ENCODE measurements at places on chromosomes 5 and 9.
A peak's percentile ranks its signal among the peaks of the same experiment; 100 is the strongest.

DNA sequence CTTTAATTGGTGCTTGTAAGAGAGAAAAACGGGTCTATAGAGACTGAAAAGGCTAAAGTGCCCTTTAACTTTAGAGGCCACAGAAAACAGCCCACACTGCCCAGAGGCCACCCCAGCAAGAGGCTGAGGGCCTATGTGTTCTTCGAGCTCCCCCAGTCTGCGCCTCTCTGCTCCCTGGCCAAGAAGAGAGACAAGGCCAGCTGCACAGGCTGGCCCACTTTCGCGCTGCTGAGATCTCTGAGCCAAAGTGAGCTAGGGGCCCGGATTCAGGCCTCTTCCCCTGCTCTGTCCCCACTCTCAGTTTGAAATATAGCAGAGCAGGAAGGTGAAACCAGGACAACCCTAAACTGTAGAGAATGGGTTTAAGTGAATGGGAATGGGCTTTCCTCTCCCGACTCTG lies 132.0 kb upstream of the TRIM32 start:
- DNase-seq: no peak

GRCh38 chr9:130461218-130461630 lies 16.5 kb downstream of the ASS1 start:
- DNase-seq: peak; percentile 53

DNA sequence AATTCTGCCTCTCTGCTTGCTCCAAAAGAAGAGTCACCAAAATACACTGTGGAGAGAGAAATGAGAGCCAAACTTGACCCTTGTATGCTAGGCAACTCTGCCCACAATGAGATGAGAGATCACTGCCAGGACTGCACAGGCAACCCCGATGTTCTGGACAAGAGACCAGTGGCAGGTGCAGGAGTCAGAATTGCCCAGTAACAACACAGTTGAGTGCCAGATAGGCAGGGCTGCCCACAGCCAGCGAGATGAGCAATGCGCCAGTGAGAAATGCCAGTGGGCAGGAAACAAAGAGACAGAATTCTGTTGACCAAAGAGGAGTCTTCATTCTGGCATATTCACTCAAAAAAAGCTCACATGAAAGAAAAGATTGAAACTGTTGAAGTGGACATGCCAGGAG lies 570.7 kb downstream of the CAAP1 start:
- DNase-seq: no peak

- no peak for DNase-seq
Observed at GRCh38 chr5:142568283-142568995, 117.5 kb downstream of the FGF1 start.

DNA sequence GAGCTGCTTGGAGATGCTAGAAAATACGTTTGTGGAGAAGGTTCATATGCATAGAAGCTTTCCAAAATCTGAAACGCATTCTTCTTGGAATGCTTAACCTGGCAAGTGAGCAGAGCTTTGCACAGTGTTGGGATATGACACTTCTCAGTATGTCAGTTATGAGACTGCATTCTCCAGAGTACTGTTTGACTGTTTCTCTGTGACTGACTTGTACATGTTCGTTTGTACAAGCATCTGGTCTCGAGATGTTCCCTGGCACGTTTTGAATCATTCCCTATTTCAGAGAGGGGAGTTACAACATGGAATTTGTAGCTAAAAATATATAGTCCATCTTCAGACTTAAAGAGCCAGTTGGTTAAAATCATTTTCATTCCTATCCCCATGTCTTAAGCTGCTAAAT lies 272.4 kb downstream of the ARRDC3 start:
- DNase-seq: no peak

DNA sequence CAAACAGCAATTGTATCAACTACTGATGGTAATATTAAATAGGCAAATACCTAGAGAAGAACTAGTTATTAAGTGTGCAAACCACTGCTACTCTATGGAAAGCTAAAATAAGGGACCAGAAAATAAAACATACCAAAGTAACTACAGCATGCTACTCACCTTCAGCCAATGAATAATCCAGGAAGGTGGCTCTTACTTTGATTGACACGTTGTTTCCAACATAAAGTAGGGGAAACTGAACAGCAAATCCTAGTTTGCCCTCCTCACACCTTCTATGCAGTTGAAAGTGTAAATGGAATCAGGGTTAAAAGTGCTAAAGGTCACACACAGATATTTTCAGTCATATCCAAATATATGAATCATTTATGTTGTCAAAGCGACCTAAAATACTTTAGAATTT lies 5.1 kb upstream of the FST start:
- no peak for DNase-seq

- DNase-seq: no peak
Observed at GRCh38 chr5:154653764-154654485, 101.3 kb upstream of the LARP1 start.

GRCh38 chr5:91366551-91366950 lies 16.6 kb downstream of the ARRDC3 start:
- DNase-seq: no peak

DNA sequence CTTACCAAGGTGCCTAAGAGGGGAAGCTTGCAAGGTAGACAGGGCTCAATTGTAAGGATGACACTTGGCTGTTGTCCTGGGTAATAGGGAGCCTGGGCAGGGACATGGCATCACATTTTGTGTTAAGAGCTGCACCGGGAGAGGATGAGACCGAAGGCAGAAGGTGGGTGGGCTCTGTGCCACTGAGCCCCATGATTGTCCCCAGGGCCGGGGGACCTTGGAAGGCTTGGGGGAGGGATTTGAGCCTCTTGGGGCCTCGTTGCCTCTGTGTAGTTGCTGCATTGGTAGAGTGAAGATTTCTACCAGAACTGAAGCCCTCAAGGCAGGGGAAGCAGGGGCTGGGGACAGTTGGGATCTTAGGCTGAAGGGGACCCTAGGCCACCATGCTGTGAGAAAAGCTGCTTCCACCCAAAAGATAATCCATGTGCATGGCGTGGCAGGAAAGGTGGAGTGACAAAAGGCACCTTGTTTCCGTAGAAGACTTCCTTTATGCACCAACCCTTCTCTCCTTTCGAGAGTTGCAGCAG lies 11.9 kb downstream of the FGF18 start:
- no peak for DNase-seq

DNA sequence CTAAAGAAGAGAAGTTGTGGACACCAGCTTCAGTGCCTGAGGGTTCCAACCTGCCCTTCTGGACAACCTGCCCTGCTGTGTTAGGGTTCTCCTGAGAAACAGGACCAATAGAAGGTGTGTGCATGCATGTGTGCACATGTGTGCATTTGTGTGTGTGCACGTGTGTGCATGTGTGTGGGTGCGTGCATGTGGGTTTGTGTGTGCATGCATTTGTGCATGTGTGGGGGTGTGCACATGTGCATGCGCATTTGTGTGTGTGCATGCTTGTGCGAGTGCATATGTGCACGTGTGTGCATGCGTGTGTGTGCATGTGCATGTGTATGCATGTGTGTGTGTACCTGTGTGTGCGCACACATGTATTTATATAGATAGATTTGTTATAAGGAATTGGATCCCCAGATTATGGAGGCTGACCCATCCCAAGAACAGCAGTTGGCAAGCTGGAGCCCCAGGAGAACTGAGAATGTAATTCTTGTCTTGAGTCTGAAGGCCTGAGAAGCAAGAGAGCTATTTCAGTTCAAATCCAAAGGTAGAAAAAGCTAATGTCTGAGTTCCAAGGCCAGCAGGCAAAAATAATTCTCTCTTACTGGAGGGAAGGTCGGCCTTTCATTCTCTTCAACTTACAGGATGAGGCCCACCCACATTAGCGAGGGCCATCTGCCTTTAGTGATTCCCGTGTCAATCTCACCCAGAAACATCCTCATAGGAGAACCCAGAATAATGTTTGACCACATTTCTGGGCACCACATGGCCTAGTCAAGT lies 62.9 kb upstream of the SYNPO start:
- no peak for DNase-seq

- peak; percentile 23 for DNase-seq
Observed at GRCh38 chr5:55234121-55234700, 803 bp upstream of the CCNO start.

- no peak for DNase-seq
Observed at GRCh38 chr5:132499440-132500243, 9.1 kb upstream of the IRF1 start.

GRCh38 chr5:58965677-58966414 lies 383.0 kb downstream of the RAB3C start:
- no peak for DNase-seq

DNA sequence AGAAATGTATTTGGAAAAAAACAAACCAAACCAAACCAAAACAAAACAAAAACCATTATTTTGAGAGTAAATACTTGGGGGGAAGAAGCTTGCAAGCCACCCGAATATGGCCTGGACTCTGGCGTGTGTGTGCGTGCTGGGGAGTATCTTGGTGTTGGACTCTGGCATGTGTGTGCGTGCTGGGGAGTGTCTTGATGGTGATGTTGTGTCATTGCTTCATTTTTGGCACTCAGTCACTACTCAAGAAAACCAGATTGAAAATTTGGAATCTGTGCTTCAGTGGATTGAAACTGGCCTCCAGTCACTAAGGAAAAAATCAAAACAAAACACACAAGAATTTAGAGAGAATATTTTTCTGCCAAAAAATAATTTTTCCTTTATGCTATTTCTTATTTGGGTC lies 76.1 kb downstream of the ARRDC3 start:
- no peak for DNase-seq

GRCh38 chr5:65525726-65526125 lies 37.2 kb downstream of the CENPK start:
- no peak for DNase-seq

DNA sequence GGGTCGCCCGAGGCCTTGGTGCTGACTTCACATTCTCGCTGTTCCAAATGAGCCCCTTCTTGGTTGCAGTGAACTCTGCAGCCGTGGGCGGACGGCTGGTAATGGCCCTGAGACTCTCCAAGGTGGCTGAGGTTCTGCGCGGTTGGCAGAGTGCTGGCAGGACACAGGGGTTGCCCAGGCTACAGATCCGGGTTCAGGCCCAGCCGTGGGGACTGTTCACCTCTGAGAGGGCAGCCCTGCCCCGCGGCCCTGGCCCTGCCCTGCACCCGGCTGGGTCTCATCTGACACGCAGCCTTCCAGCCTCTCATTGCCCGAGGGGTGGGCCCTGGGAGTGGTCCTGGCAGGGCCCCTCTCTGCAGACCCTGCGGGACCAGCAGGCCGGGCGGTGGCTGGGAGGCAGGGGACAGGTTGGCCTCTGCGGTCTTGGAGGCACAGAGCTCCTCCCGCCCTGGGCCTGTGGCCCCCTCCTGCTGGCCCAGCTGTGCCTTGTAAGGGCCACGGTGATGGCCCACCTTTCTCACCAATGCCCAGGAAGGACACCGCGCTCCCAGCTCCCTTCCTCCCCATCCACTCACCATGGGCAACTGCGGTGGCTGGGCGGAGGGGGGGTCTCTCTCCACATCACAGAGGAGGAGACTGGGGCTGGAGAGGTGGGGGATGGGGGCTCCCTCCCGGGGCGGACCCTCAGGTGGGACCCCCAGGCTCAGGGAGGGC lies 51.6 kb downstream of the AHRR start:
- DNase-seq: no peak

GRCh38 chr5:95252801-95253200 lies 32.1 kb downstream of the MCTP1 start:
- DNase-seq: no peak

GRCh38 chr5:139082813-139083498 lies 115.2 kb downstream of the SIL1 start:
- no peak for DNase-seq

GRCh38 chr9:78031444-78031892 lies at the start of gene GNAQ:
Gene GNAQ (minus strand): TSS chr9:78031811. CDS start chr9:78031235, 576 bp downstream.
- peak; percentile 59 for DNase-seq

GRCh38 chr5:78009937-78010527 lies 233.9 kb upstream of the TBCA start:
- DNase-seq: no peak

DNA sequence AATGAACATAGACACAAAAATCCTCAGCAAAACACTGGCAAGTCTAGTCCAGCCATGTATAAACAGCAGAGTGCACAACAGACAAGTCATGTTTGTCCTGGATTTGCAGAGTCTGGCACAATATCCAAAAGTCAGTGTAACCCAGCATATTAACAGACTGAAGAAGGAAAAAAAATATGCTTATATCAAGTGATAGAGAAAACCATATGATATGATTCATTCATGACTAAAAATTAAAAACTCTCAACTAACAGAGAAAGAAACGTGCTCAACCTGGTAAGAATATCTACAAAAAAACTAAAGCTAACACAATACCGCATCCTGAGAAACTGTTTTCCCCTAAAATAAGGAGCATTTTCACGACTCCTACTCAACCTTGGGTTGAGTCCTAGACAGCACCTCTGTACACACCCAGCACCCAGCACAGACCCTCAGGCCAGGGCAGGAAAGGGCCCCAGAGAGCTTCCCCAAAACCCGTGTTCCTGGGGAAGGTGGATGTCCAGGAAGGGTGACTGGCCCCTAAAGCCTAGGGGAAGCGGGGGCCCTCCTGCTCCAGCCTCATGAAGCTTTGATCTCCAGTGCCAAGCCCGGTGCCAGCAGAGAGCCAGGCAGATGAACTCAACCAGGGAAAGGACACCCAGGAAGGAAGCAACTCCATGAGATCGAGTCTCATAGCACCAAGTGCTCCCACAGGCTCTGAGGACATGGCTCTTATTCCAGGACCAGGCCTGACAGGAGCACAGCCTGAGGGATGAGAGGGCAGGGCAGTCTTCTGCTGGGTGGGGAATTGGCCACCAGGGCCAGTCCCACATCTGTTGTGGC lies 38.9 kb downstream of the ADAMTS2 start:
- DNase-seq: no peak

DNA sequence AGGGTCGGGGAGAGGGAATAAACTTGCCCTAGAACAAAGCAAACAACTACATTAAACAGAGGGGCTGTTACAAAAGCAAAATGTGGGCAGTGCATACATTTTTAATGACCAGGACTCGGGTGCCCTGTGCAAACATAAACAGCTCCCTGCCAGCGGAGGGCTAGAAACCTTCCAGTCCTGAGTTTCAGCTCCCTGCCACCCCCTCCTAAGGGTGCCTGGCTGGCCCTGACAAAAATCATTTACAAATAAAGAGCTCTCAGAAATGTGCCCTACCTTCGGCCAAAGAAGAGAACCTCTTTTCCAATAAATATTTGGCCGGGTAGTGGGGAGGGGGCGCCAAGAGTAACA lies 29.5 kb downstream of the FOXD1 start:
- DNase-seq: no peak

DNA sequence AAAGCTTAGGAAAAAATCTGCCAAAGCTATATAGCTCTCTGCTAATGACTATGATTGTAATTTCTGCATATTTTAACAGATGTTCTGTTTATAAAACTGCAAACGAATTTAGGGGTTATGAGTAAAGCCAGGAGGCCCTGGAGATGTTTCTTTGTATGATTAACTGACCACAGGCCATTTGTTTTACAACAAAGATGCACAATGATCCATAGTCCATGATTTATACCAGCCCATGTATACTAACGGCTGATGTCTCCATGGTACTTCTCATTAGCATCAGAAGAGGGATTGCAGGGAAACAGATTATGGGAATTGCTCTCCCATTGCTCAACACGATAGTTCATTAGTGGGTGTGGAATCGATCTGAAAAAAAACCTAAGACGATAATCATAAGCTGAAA lies 78.9 kb downstream of the PPP2R2B start:
- DNase-seq: no peak

DNA sequence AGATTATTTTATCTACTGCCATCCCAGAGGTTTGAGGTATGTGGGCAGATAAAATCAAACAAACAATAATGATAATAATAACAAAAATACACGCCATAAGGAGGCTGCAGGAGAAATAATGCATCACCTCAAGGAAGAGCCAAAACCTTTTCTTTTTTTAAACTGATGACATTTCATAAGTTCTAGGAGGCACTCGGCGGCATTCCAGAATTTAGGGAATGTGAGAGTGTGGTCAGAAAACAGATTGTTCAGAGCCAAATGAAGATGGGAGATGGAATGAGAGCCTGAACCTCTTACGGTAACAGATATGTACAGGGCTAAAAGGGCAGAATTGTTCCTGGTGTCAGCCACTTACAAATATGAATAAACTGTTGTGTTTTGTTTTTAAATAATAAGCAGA lies 615.0 kb upstream of the CHD1 start:
- DNase-seq: no peak

Data from hematopoietic multipotent progenitor cell (in vitro differentiated cells).